ENCODE measurements at places on chromosomes 7 and 10.

GRCh38 chr7:150945171-150945852, 32.8 kb downstream of the KCNH2 start:
- no peak for DNase-seq

- DNase-seq: no peak
These were observed 11.9 kb downstream of the TSPAN13 start for GRCh38 chr7:16765436-16765859.

DNA sequence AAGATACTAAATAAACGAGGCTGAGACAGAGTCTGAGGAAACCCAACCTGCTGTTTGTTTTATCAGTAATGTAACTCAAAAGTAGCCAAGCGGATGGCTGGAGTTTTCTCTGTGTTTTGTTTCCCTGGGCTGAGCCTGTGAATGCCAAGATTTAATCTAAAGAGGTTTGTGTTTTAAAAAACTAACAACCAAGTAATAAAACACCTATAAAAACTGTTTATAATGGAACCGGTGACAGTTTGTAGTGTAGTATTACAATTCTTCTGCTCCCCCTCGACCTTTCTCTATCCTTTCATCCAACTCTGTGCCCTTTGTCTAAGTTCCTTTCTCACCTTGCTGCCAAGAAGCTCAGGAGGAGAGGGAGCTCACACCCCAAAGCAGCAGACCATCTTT, 2.6 kb upstream of the KAT6B start:
- DNase-seq: no peak

DNA sequence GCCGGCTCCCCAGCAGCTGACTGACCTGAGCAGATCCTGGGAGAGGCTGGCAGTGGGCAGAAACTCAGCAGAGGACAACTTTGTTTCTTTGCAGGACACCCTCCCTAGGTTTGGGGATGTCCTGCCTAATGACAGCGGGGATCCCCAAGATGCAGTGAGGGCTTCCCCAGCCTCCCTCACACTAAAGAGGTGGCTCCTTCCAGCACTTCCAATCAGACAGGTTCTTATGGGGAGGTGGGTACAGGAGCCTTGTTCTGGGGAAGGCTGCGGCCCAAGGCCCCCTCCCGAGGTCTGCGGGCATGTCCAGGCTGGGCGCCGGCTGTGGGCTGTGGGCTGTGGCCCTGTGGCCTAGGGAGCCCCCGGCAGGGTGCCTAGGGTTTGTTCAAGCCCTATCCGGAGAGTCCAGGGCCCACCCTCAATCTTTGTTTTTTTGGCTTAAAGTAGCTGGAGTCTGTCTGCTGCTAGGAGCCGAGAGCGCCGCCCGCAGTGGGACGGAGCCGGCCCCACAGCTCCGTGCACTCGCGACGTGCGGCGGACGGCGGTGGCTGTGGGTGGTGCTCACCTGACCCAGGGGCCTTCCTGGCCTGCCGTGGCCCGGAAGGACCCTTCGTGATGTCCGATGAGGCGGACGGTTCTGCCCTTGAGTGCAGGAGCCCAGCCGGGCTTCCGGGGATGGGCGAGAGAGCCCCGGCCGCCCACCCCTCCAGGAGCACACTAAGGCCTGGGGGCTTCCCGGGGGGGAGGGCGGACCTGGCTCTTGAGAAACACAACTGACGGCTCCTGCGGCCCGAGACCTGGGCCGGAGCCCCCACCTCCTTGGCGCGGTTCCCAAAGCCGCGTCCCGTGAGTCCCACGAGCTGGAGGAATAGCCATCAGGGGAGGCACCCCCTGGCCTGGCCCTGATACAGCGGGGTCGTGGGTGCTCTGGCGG, 57.2 kb downstream of the PDGFA start:
- no peak for DNase-seq

- no peak for DNase-seq
These were observed 102.5 kb downstream of the COL26A1 start for GRCh38 chr7:101465131-101465530.

- no peak for DNase-seq
These were observed 70.1 kb upstream of the HECW1 start for GRCh38 chr7:43042302-43042701.

GRCh38 chr7:29032146-29032545, 74.0 kb upstream of the TRIL start:
- DNase-seq: no peak

GRCh38 chr7:19235680-19236079, 90.5 kb upstream of the FERD3L start:
- DNase-seq: no peak

DNA sequence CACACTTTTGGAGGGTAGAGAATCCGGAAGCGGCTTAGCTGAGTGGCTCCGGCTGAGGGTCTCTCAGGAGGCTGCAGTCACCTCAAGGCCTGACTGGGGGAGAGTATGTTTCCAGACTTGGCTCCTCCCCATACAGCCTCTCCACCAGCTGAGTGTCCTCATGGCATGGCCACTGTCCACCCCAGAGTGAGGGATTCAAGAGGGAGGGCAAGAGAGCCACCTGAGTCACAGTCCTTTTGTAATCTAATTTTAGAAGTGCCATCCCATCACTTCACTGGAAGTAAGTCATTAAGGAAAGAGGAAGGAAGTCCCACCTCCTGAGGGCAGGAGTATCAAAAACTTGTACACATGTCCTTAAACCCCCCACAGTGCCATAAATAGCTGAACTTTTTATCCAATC, 134.0 kb downstream of the GLI3 start:
- DNase-seq: no peak

Measured in stimulated activated CD4-positive, alpha-beta T cell treated with anti-CD3 and anti-CD28 coated beads, Interleukin-4, amount 100 ng/mL, for 1 hour (primary cell).